NCI-H187 treated with DMSO at 0.1 percent for 48 hours (cell line): ENCODE measurements at places on chromosomes 16 and 17.

- no peak for DNase-seq
These were observed 604.0 kb upstream of the SALL1 start for GRCh38 chr16:51755039-51755501.

- no peak for DNase-seq
These were observed 723.1 kb downstream of the CDH11 start for GRCh38 chr16:64398793-64399192.

DNA sequence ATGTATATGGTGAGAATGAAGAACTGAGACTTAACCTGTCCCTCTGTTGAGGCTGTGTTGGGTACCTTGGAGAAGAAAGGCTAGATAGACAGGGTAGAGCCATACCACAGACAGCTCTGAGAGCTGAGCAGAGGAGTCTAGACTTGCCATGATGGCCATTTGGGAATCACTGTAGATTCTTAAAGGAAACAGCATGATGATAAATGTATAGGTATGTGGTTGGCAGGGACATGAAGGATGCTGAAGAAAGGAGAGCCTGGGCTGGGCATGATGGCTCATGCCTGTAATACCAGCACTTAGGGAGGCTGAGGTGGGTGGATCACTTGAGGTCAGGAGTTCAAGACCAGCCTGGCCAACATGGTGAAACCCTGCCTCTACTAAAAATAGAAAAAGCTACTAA lies 114.4 kb upstream of the HAS3 start:
- no peak for DNase-seq

- no peak for DNase-seq
These were observed 12.7 kb downstream of the MMP2 start for GRCh38 chr16:55491691-55492090.

DNA sequence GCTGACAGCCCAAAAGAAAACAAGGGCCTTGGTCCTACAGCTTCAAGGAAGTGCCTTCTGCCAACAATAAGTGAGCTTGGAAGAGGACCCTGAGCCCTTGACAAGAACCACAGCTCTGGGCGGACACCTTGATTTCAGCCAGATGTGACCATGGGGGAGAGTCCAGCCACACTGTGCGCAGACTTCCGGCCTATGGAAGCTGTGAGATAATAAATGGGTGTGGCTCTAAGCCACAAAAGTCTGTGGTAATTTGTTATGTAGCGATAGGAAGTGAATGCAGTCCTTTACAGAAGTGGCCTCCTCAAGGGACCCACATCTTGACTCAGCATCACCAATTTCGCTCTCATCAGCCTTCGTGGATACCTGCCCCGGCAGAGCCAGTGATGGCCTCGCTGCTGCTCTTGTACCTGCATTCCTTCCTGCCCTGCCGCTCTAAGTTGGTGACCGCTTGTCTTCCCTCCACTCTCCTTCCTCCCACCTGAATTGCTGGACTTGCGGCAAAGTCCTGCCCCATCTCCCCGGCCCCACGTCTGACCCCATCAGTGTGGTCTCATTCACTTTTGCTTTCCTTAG lies 29.3 kb downstream of the PRSS54 start:
- no peak for DNase-seq

DNA sequence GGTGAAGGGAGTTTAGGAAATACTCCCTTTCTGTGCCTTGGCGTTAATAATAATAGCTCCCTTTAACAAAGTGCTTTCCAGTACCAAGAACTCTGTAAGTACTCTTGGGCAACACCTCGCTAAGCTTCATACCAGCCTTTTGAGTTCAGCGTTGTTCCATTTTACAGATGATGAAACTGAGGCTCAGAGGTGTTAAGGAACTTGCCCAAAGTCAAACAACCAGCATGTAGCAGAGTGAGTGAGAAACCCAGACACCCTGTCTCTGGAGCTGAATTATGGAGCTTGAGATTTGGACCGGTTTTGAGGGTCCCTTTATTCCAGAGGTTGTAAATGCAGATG lies 607 bp downstream of the KATNIP start:
- DNase-seq, result no peak

DNA sequence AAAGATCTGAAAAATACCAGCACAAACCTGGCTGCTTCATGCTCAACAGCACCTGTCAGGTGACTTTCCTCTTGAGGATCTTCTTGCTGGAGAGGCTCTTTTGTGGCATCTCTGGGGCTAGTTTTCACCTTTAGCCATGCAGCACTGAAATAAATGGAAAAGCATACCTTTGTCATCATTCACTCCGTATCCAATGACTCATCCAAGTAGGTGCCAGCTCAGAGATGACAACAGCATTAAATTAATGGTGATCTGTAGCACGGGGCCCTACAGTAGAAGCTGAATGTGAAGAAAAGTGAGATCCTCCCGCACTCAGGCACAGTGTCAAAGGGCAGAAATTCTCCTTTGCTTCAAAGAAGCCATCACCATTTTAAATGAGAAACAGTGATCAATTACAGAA lies 32.2 kb downstream of the KIAA0753 start:
- no peak for DNase-seq

DNA sequence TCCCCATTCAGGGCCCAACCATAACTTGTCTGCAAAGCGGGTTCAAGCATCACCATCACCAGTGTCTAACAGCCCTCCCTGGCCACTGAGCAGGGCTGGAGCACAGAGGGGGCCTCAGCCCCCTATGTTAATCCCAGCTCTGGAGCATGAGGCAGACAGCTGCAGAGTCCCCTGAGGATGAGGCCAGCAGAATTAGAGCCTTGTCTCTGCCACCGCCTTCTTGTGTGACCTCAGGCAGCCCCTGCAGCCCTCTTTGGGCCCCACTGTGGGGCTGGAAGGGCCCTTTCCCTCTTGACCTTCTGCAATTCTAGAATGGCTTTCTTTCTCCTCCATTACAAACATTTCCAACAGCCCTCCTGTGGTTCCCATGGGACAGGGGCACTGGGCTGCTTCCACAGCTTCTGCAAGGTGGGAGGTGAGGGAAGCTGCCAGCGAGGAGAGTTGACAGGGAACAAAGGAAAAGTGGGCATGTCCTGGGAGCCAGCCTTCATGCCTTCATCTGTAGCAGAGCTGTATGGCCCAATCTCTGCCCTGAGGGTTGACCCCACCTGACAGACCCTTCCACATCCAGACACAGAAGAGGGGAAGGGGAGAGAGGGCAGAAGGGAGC lies 65.7 kb downstream of the TMEM132E start:
- no peak for DNase-seq

DNA sequence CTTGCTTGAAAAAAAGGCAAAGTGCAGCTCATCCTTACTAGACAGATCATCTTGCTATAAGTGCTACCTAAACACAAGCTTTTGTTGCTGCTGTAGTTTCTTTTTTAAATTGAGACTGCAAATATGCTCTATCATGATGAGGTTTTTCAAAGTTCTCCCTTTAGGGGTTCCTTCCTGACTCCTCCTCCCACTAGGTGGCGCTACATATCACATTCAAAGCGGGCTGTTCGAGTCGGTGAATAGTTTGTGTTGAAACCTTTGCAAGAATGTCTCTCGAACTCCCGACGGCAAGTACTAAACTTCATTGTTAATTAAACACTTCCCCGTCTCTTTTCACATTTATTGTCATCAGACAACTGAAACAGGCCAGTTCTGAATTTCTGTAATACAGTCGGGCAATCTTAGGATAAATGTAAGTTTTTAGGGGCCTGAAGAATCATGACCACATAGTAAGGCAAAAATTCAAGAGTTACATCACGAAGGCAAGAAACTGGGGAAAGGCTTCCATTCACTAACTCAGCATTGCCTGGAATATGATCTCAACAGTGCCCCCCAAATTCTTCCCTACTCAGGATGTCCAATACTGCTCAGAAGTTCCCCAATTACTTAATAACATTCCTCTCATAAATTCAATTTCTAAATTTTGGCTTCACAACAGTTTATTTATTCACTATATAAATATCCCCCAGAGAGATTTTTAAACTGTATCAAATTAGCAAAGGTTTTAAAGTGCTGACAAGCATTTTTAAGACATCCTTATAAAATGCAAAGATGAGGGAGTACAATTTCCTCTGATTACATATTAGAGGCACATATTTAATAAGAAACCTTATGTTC lies 6.7 kb downstream of the HS3ST3A1 start:
- no peak for DNase-seq
